ENCODE measurements at places on chromosomes 12 and 14.

DNA sequence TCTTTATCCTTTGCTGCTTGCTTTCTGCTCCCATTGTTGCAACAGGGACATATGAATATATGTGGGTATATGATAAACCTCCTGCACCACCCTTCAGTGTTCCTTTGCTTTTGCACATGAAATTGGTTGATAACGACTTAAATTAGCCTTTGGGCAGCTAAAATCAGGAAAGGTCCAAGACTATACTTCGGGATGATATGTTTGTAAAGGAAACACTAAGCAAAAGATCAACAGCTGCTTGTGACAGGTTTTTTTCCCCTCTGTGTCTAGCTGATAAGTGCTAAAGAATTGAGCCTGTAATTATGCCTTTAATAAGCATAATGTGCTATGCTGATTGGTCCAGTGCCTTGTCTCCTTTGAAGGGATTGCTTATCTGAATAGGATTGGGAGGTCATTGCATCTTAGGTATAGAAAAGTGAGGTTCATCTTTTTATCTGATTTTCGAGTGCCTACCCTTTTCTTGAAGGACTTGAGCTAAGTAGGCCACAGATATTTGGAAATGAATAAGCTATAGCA, 59.4 kb downstream of the PPHLN1 start:
- DNase-seq = no peak

- DNase-seq = no peak
Observed at GRCh38 chr12:18868717-18869116, 130.8 kb downstream of the CAPZA3 start.

- no peak for DNase-seq
Observed at GRCh38 chr12:52061470-52062166, 8.2 kb upstream of the ATG101 start.

DNA sequence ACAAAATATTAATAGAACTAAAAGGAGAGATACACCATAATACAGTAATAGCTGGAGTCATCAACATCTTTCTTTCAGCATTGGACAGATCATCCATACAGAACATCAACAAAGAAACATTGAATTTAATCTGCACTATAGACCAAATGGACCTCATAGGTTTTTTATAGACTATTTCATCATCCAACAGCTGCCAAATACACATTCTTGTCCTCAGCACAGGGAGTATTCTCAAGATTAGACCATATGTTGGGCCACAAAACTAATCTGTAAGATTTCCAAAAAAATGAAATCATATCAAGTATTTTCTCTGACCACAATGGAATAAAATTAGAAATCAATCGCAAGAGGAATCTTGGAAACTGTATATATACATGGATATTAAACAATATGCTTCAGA, 86.9 kb downstream of the FSCB start:
- no peak for DNase-seq

GRCh38 chr14:70640938-70641547, 673 bp upstream of the TTC9 start:
- DNase-seq = no peak

DNA sequence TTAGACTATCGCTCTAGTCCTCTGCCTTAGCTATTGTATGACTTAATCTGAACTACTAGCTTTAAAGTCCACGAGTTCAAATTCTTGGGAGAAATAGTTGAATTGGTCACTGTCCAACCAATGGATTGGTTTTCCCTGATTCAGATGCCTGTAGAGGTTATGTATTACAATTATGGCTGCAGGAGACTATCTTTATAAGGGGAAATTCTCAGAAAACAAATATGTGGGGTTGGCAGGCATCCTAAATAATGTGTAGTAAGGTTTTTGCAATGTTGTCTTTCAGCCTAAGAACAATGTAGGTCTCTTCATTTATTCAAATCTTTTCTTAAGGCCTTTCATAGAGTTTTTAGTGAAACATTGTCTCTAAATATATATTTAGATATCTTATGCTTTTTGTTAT, 26.9 kb downstream of the MYRFL start:
- no peak for DNase-seq

DNA sequence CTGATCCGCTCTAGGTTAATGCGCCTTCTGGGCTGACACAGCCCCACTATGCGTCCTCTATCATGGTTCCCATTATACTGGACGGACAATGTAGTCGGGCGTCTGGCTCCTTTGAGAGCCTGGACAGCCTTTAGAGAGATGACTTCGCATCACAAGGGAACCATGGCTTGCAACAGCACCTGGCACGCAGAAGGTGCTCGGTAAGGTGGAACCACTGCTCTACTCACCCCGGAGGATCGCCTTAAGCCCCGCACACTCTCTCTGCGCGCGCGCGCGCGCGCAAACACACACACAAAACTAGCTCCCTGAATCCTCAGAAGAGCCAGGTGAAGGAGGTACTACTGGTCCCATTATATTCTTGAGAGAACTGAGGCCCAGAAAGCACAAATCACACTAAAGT, 7.1 kb downstream of the MAP3K12 start:
- no peak for DNase-seq

DNA sequence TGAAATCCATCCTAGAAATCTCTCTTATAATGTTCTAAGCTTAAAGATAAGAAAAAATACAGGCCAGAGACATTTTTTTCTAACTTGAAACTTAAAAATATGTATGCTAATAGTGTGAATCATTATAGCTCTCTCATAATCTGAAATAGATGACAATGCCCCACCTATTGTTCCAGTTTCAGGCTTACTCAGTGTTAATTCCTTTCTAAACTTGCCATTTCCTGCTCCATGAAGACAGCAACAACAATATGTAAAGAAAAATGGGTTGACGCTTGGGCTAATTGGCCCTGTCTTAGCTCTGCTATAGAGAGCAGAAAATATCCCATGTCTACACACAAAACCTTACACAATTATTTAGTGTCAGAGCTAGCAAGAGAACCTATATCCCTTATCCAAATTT, 37.1 kb downstream of the LMO3 start:
- no peak for DNase-seq

GRCh38 chr14:99393059-99393655, 87.5 kb downstream of the SETD3 start:
- DNase-seq = no peak

- DNase-seq = no peak
Observed at GRCh38 chr12:114685320-114685781, 1.4 kb upstream of the TBX3 start.

GRCh38 chr12:106139422-106140171, 843 bp upstream of the NUAK1 start:
- no peak for DNase-seq

GRCh38 chr14:52111583-52111982, 42.7 kb upstream of the NID2 start:
- no peak for DNase-seq

- DNase-seq = no peak
Observed at GRCh38 chr12:32587581-32588495, 91.3 kb upstream of the DNM1L start.

DNA sequence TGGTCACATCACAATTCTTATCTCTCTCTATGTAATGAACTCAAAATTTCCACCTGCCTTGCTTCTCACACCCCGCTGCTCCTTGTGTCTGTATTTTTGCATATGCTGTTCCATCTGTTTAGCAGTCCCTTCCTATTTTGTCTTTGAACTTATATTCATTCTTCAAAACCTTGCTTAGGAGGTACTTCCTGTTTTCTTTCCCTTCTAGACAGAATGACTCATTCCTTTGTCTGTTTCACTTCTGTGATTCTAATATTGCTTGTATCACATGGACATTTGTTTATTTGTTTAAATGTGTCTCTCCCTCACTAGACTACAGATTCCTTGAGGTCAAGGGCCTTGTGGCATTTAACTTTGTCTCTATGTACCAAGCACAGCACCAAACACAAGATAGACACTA, 424.2 kb downstream of the ETNK1 start:
- DNase-seq = no peak

DNA sequence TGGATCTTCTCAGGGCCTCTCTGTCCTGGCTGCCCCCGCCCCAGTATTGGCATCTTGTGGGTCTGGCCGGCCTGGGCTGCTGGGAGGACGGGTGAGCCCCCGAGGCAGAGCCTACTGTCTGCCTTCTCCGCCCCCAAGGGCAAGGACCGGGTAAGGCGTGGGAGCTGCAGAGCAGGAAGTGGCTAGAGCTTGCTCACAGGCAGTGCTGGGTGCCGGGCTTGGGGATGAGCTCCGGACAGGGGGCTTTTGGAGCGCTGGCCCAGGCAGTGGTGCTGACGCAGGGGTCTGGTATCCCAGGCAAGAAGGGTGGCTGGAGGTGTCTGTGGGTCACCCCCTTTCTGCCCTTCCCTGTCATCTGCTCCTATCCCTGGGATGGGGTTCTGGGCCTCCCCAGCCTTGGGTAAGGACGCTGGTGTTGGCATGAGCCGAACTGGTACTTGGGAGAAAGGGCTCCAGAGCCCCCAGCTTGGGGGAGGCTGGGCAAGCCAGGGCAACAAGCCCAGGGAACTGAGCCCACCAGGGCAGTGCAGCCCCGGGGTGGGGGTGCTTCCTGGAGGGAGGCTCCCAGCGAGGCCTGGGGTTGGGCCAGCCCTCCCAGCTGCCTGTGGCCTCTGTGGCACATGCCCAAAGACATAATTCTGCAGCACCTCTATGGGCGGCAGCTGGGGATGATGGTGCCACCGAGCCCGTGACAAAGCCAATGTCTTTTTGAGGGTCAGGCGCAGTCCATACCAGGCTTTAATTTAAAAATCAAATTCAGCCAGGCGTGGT, 126.3 kb downstream of the KIF26A start:
- DNase-seq = no peak

- DNase-seq = no peak
Observed at GRCh38 chr14:50222055-50222613, 9.2 kb downstream of the SOS2 start.

- DNase-seq = no peak
Observed at GRCh38 chr12:53201177-53201541, 5.9 kb downstream of the ITGB7 start.

DNA sequence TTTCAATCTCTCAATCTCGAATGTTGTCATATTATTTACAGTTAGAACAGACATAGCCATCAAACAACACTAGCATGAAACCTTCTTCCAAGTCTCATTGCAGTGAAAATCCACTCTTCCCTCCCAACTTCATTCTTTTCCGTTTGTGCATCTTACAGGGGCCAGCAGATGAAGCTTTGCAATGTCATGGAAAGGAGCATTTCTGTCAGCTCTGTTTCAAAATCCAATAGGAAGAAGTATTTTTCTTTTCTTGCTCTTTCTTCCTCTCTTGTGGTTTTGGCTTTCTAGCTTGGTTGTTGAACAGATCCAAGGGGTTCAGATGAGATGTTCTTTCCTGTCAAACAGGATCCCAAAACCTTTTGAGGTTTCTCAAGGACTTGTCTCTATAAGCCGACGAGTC, 416.6 kb downstream of the AEBP2 start:
- DNase-seq = no peak

GRCh38 chr12:78293059-78293686, 462.5 kb downstream of the NAV3 start:
- DNase-seq = no peak

- no peak for DNase-seq
Observed at GRCh38 chr14:75497701-75498100, 24.6 kb upstream of the BATF start.

DNA sequence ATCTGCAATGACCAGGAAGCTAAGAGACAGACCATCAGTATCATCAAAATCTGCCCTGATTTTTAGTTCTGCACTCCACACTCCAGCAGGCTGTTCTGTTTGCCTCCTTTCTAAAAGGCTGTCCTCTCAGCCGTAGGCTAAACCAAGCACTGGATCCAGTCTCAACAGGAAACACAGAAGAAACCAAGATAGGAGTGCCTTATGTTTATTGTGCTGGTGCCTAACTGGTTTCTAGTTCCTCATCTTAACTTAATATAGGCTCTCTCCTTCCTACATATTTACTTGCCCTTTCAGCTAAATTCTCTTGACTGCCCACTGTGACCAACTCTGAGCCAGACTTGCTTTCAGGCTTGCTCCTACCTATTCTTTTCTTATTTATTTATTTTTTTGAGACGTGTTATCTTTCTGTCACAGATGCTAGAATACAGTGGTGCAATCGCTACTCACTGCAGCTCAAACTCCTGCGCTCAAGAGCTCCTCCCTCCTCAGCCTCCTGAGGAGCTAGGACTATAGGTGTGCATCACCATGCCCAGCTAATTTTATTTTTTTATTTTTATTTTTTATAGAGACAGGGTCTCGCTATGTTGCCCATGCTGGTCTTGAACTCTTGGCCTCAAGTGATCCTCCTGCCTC, 30.8 kb downstream of the GALNT4 start:
- DNase-seq = no peak

GRCh38 chr12:113145720-113146551, 3.6 kb upstream of the CFAP73 start:
- DNase-seq = no peak

DNA sequence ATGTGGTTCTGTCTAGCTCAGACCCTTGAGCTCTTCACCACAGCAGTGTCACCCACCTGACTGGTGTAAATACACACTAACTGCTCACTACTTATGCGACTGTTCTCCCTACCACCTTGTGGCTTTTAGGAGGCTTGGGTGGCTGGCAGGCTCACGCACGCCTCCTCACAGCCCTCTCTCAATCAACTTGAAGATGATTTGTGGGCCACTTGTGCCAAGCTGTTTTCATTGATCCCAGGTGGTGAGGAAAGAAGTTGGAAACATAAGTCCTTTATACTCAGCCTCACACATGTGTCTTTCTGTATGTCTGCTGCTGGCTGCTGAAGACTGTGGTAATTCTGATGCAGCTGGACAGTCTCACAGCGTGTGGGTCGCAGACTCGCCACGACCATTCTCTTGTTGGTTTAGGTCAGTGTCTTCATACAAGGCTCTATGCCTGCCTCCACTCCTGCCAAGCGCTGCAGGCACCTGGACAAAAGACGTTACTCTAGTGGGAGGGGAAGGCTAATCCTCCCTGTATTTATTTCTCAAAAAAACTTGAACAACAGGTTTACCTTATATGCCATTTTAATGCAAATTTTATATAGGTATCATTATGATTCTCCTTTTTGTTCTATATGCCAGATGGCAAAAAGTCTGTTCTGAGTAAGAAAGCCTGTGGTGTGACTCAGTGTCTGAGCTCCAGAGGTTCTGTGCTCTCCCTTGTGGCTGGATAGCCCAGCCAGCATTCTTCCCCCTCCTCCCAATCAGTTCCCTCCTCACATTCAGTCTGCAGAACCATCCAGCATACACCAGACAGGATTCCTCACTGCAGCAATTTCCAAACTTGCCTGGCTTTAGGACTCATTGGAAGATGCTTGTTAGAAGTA, 115.6 kb downstream of the DIP2B start:
- DNase-seq = no peak

- no peak for DNase-seq
Observed at GRCh38 chr12:67331123-67331522, 62.0 kb downstream of the CAND1 start.

DNA sequence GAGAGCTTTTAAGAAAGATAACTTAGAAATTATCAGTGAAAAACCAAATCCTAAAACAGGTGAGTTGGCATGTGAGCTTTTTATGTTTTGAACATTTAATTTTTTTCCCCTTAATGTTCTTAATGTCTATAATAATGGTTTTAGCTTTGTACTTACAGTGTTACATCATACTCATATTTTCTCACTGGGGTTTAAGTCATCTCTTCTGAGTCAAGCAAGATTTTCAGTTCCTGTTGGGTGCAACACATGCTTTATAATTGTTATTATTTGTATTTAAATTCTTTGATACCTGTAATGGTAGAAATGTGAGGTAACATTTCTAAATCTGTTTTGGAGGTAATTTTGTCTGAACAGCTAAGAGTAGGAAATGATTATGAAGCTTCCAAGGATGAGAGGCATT, 113.0 kb downstream of the PLEKHA5 start:
- DNase-seq = no peak

GRCh38 chr14:92733007-92733406, 15.4 kb downstream of the LGMN start:
- DNase-seq = no peak

Measured in stimulated activated CD8-positive, alpha-beta memory T cell treated with anti-CD3 and anti-CD28 coated beads, Interleukin-7, amount 100 ng/mL, for 1 hour (primary cell).